ENCODE measurements at places on chromosomes 1 and 21. TPM values are rescaled to one million over a fixed set of nuclear protein-coding genes. Genes with fewer than 3 reads are reported as not detected.

The FAM163A gene
- total RNA-seq = not detected

DNA sequence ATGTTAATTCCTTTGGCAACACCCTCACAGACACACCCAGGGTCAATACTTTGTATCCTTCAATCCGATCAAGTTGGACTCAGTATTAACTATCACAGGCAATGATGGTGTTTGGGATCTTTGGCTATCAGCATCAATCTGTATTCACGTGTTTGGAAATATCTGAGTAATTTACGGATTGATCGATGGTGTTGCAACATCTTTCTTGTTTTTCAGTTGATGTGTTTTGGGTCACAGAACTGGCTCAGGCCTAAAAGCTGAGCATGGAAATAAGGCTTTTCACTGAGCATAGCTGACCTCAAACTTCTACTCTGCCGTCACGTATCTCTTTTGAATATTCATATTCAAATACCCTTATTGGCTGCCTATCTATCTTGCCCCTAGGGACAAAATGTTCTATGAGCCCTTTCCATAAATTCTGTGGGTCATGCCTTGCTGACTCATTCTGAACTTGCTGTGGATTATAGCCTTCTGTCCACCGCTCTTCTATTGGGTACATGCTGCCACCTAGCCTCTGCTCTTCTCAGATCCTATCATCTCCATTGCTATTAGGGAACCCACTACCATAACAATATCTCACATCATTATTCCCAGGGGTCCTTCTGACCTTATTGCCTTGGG, 156.0 kb downstream of the PDE4B start:
- no peaks in the 10 kb centered on the region for H3K36me3 ChIP-seq
- peaks cover 4% of the 10 kb centered on the region for H3K4me1 ChIP-seq

GRCh38 chr1:53631622-53632310, 107.2 kb downstream of the GLIS1 start:
- peaks cover 2% of the 10 kb centered on the region for H3K27me3 ChIP-seq
- DNase-seq = no peak
- no peak overlapping the region for H3K4me3 ChIP-seq

The CDK18 gene
- total RNA-seq = 19.1 TPM

The TTC22 gene
- total RNA-seq = 6.6 TPM

DNA sequence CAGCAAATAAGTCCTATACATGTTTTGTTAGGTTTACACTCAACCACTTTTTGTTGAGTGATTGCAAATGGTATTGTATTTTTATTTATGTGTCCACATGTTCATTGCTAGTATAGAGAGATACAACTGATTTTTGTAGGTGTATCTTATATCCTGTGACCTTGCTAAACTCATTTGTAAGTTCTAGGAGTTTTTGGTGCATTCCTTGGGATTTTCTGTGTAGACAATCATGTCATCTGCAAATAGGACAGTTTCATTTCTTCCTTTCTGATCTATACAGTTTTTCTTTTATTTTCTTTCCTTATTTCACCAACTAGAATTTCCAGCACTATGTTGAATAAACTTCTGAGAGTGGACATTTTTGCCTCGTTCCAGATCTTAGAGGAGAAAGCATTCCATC, 16.5 kb upstream of the BATF3 start:
- no peaks in the 10 kb centered on the region for H3K36me3 ChIP-seq
- no peak overlapping the region for H3K27ac ChIP-seq
- H3K27me3 ChIP-seq = peaks cover 12% of the 10 kb centered on the region
- no peaks in the 10 kb centered on the region for H3K4me1 ChIP-seq
- DNase-seq = no peak

The GLMN gene
- total RNA-seq = 5.6 TPM

DNA sequence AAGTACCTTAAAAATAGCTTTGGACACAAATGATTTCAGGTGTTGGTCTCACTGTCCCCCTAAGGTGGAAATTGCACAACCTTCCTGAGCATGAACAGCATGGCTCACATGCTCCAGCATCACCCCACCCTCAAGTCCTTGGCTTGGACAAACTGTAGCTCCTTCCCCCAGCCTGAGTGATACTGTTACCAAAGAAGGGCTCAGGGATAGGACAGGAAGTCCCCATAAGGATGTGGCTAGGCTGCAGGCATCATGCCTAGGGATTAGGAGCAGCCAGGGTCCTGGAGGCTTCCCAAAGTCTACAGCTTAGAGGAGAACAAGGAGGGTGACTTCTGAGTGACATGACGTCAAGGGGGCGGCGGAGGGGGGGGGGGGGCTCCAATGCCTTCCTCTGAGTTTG, 10.1 kb downstream of the FAM78B start:
- no peaks in the 10 kb centered on the region for H3K36me3 ChIP-seq
- H3K27ac ChIP-seq = no peak overlapping the region
- no peak for DNase-seq
- H3K4me3 ChIP-seq = no peak overlapping the region
- no peaks in the 10 kb centered on the region for H3K27me3 ChIP-seq
- H3K4me1 ChIP-seq = no peaks in the 10 kb centered on the region

The LRRC53 gene
- total RNA-seq = not detected

- no peak overlapping the region for H3K4me3 ChIP-seq
- no peak overlapping the region for H3K27ac ChIP-seq
Measured at GRCh38 chr1:21647431-21648351, 21.5 kb downstream of the RAP1GAP start.

DNA sequence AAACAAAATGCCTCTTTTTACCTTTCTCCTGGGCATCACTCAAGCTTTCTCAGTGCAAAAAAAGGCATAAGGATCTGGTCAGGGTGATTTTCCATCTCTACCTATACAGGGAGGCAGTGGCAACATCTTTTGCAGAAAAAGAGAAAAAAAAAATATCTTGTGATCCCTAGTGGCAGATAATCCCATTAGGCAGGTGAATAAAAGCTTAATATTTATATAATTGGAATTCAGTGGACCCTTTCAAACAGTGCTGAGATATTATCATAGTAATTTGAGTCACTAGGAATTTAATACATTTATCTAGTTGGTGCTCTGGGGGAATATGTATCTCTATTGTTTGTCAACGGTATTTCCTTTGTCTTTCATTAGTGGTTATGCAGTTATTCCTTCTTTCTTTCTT, 29.9 kb upstream of the CXADR start:
- no peaks in the 10 kb centered on the region for H3K27me3 ChIP-seq
- no peak overlapping the region for H3K4me3 ChIP-seq
- no peak overlapping the region for H3K27ac ChIP-seq
- no peak for DNase-seq

GRCh38 chr1:17404820-17405219, 32.8 kb downstream of the PADI6 start:
- H3K27ac ChIP-seq = no peak overlapping the region
- no peak overlapping the region for H3K4me3 ChIP-seq
- no peaks in the 10 kb centered on the region for H3K4me1 ChIP-seq
- no peaks in the 10 kb centered on the region for H3K27me3 ChIP-seq
- peaks cover 6% of the 10 kb centered on the region for H3K36me3 ChIP-seq
- DNase-seq = no peak

DNA sequence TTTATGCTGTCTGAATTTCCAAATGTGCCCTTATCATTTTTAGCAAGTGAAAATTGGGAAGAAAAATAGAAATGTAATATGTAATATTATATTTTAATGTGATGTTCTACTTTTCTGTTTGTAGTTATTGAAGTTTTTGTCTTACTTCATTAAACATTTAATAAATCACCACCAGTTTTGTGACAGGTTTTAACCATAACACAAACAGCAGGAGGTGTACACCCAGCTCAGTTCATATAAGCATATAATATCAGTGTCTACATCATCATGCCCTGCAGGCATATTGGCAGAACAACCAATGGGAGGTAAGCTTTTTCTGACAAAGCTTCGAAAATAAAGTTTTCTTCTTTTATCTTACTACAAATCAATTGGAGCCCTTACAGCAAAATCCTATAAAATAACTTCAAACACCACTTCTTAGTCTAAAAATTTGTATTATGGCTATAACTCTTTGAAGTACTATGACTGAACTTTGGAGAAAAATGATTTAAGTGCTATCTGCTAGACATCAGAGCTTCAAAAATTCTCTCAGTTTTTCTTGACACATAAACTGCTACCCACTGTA, 236.7 kb downstream of the BARHL2 start:
- no peaks in the 10 kb centered on the region for H3K36me3 ChIP-seq
- H3K4me3 ChIP-seq = no peak overlapping the region
- H3K27me3 ChIP-seq = no peaks in the 10 kb centered on the region
- H3K4me1 ChIP-seq = no peaks in the 10 kb centered on the region
- no peak for DNase-seq

- no peaks in the 10 kb centered on the region for H3K4me1 ChIP-seq
- no peak overlapping the region for H3K4me3 ChIP-seq
- DNase-seq = no peak
- no peaks in the 10 kb centered on the region for H3K36me3 ChIP-seq
- H3K27ac ChIP-seq = no peak overlapping the region
Measured at GRCh38 chr1:171969813-171970212, 128.5 kb downstream of the DNM3 start.

- H3K36me3 ChIP-seq = no peaks in the 10 kb centered on the region
- H3K27ac ChIP-seq = no peak overlapping the region
- H3K4me3 ChIP-seq = no peak overlapping the region
- H3K4me1 ChIP-seq = peaks cover 3% of the 10 kb centered on the region
- no peak for DNase-seq
Measured at GRCh38 chr1:241641773-241642592, 1.8 kb upstream of the CHML start.

GRCh38 chr21:39537571-39537970, 75.2 kb upstream of the B3GALT5 start:
- H3K36me3 ChIP-seq = no peaks in the 10 kb centered on the region
- DNase-seq = no peak
- no peaks in the 10 kb centered on the region for H3K27me3 ChIP-seq
- no peak overlapping the region for H3K4me3 ChIP-seq

The EFNA3 gene
- total RNA-seq = 1.9 TPM

DNA sequence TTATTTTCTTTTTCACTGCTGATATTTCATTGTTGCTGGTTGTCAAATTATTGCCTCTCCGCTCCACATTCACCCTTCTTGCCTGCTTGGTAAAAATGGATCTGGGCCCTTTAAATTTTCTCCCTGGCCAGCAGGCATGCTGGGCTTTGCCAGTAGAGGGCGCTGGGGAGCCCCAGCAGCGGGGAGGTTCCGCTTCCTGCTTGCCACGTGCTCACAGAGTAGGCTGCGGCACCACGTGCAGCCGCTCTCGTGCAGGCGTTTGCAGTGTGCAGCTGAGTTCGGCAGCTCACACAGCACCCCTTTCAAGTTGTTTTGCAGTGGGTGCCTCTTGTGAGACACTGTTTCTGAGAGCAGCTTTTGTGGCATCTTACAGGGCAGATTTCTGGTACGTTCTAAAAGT, at the start of gene ACTL8:
Gene ACTL8 (plus strand): TSS at position 214 of the 400 bp plus-strand sequence. CDS start 67,676 bp downstream, outside the sequence.
- H3K27ac ChIP-seq = no peak within 1 kb of the TSS
- no peak for DNase-seq
- H3K4me1 ChIP-seq = no peaks in the 10 kb centered on the region
- H3K36me3 ChIP-seq = no peaks in the 10 kb centered on the region
- no peak within 1 kb of the TSS for H3K4me3 ChIP-seq
- no peaks in the 10 kb centered on the region for H3K27me3 ChIP-seq

The OR2L2 gene
- 0.09 TPM for total RNA-seq

DNA sequence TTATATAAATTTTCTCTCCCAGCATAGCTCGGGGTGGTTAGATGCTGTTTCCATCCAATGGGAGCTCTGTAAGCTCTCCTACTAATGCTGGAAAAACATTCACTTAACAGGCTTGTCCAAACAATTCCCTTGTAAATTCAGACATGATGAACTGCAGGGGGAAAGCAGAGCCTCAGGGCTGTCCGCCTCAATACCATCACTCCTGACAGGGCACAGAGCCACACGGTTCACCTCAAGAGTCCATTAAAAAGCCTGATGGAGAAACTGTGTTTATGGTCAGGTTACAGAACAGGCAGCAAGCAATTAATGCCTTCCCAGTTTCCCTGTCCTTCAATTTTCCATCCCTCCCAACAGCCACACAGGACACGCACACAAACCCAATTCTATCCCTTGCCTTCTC, 171.0 kb downstream of the BRINP2 start:
- H3K27ac ChIP-seq = no peak overlapping the region
- no peak for DNase-seq
- H3K36me3 ChIP-seq = no peaks in the 10 kb centered on the region
- H3K4me1 ChIP-seq = no peaks in the 10 kb centered on the region
- H3K4me3 ChIP-seq = no peak overlapping the region

DNA sequence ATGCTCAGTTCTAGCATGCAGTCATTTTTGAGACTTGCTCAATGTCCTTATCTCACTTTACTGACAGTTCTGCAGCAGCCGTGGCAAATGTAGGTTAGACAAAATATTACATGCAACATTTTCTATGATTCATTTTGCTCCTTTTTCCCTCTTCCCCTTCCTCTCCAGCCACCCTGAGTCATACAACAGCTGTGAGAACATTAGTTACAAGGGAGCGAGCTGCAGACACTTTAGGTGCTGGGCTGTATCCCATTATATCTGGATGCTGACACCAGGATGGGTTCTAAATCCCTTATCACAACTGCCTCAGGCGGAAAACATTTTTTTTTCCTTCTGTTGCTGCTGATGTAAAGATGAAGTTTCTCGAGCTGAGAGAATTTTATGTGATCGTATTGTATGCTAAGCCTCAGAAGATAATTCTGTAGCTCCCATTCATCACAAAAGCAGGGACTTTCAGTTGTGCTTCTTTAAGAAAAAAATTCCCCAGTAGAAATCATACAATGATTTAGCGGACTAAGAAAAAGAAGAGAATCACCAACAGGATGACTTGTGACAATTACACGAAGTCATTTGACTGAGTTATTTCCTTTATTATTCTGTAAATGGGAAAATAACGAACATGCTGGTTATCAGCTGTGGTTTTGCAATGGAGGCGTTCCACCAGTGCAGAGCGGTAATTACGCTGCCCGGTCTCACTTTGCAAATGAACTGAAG, 345.0 kb downstream of the DISC1 start:
- no peaks in the 10 kb centered on the region for H3K36me3 ChIP-seq
- no peaks in the 10 kb centered on the region for H3K4me1 ChIP-seq
- peak; percentile 53 for DNase-seq

All from lung (tissue), 17 donors.